ENCODE measurements at places on chromosomes 2 and 18.

- no peaks in the 10 kb centered on the region for H3K27me3 ChIP-seq
- no peaks in the 10 kb centered on the region for H3K36me3 ChIP-seq
- no peak for DNase-seq
- no peak overlapping the region for H3K4me3 ChIP-seq
- H3K27ac ChIP-seq: no peak overlapping the region
- no peaks in the 10 kb centered on the region for H3K4me1 ChIP-seq
These were observed 15.6 kb upstream of the MC2R start for GRCh38 chr18:13930964-13931363.

DNA sequence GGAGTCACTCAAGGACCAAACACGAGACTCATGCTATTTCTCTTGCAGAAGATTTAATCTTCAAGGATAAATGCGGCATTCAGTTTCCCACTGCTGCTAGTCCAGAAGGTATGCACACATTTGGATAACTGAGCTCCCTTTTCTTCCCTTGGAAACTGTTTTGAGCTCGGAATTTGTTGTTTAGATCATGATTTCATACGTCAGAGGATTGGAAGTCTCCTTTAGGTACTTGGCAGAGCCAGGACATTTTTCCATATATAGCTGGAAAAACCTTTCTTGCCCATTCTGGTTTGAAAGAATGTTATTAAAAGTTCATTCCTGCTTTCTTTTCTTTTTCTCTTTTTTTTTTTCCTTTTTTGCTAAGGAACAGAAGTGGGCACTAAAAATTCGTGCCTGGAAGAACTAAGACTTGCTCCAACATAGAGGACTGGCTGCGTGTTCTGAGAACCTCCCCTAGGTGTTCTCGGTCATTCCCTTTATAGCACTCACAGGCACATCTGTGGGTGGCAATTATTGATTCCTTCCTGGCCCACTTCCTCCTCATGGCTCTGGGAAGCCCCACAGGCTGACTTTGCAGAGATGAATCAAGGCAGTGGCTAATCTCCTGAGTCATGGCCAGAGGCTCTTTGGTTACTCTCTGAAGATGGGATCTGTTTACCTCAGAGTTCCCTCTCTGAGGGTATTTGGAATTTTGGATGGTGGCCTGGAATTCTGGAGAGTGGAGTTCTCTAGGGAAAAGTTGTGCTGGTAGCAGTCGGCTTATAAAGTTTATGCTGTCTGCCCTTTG, 104.8 kb downstream of the PLCL1 start:
- H3K4me3 ChIP-seq: no peak overlapping the region
- no peak for DNase-seq
- peaks cover 2% of the 10 kb centered on the region for H3K27me3 ChIP-seq

DNA sequence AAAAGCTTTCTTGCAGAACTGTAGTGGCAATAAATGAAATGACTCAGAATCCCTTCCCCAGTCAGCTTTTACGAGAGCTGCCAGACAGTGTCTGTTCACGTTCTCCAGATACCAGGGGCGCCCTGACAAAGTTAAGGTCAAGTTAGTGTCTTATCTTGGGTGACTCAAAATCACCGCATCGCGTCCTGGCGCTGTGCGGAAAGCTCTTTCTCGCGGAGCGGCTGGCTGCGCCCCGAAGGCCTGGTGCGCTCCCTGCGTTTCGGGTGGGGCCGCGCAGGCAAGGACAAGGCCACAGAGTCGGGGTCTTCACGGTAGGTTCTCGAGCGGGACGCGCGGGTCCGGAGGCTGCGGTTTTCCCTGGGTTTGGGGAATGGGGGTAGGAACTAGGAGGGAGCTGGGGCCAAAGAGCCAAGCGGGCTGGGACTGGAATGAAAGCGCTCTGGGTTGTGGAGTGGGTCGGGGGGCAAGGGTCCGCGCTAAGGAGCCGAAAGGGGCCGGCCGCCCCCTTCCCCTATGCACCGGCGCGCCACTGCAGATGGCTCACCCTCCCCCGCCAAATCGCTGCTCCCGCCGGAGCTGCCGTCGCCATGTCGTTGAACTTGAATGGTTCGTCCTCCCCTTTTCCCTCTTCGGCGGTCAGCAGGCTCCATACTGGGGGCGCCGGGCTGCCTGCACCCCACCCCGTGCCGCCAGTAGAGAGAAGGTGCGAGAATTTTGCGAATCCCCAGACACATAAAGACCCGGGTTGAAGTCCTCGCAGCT, 2.6 kb upstream of the HOXD11 start:
- peaks cover 10% of the 10 kb centered on the region for H3K4me1 ChIP-seq
- DNase-seq: no peak
- H3K4me3 ChIP-seq: no peak overlapping the region
- peaks cover 62% of the 10 kb centered on the region for H3K27me3 ChIP-seq
- no peaks in the 10 kb centered on the region for H3K36me3 ChIP-seq

DNA sequence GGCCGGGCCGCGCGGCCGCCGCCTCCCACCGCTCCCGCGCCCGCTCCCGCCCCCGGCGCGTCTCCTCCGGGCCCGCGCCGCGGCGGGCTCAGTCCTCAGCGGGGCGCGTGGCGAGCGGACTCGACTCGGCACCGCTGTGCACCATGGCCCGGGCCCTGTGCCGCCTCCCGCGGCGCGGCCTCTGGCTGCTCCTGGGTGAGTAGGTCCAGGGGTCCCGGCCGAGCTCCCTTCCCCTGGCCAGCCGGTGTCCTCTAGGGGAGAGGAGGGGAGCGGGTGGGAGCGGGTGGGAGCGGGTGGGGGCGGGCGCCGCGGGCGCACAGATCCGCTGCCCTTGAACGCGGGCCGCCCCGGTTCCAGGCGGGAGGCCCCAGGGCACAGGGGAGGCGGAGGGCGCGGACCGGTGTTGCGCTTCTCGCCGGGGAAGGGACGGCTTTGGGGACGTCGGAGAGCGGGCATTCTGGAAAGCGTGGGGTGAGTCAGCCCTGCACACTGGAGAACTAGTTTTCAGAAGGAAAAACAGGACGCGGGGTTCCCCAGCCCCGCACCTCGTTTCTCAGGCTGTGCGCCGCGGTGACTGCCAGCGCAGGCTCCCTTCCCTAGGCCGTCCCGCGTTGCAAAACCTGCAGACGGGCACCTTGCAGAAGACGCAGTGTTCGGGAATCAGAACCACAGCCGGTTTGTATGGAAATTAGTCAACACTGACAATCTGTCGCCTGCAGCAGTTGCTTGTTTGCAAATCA, at the start of gene RAMP1:
TSS of gene RAMP1 (plus strand) at position 91 of the 740 bp plus-strand sequence. CDS start at position 144, 53 bp downstream.
- peak within 1 kb of the TSS; percentile 71 for H3K4me3 ChIP-seq
- peak; percentile 6 for DNase-seq
- H3K4me1 ChIP-seq: peaks cover 5% of the 10 kb centered on the region
- H3K36me3 ChIP-seq: no peaks in the 10 kb centered on the region
- peaks cover 11% of the 10 kb centered on the region for H3K27me3 ChIP-seq

DNA sequence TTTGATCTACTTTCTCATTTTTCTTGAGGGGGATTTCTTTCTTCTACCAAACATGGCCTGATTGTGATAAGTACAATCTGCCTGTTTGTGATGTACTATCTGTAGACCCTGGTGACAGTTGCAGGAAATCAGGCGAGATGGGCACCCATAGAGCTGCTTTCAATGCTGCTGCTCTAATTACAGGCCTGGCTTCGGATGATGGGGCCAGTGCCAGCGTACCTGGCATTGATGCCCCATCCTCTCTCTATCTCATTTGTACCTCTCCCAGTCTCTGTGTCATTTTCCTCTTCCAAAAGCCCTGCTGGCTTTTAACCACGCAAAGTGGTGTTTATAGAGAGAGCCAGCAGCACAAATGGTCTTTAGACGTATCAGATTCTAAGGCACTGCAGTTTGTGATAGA, 69.9 kb downstream of the KCTD18 start:
- no peaks in the 10 kb centered on the region for H3K27me3 ChIP-seq
- DNase-seq: no peak
- H3K36me3 ChIP-seq: no peaks in the 10 kb centered on the region
- H3K4me1 ChIP-seq: no peaks in the 10 kb centered on the region

DNA sequence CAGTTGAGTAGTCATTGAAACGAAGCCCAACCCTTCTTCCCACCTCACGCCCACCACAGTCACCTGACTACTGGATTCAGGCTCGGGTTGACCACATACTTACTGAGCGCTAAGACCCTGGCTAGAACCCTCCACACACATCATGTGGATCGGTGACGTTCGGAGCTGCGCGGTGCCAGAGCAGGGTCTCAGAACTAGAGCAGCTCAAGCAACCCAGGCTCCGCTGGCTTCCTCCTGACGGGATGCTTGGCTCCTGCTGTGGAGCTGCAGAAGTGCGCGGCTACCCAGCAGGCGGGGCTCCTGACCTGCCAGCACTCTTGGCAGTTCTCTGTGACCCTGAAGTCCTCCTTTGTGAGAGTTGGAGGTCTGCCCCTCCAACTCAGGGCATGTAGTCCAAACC, 90.6 kb upstream of the MBOAT2 start:
- no peaks in the 10 kb centered on the region for H3K27me3 ChIP-seq
- H3K27ac ChIP-seq: no peak overlapping the region
- H3K36me3 ChIP-seq: no peaks in the 10 kb centered on the region
- H3K4me1 ChIP-seq: peaks cover 2% of the 10 kb centered on the region
- H3K4me3 ChIP-seq: no peak overlapping the region

DNA sequence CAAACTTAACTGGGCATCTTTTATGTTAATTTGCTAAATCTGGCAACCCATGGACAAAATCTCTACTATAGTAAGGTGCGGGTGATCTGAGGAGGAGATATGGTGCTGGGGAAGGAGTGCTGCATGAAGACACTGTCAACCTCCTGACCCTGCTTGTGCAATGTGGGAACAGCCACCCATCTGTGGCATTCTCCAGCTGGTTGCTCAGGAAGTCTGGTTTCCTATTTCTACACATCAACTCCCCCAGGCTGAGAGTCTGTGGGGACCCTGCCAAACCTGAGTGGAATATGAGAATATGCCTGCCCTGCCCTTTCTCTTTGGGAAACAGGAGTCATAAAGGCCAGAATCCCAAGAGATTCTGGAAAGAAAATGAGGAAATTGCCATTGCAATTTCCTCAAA, 60.1 kb upstream of the PAX3 start:
- H3K27ac ChIP-seq: no peak overlapping the region
- H3K27me3 ChIP-seq: no peaks in the 10 kb centered on the region

DNA sequence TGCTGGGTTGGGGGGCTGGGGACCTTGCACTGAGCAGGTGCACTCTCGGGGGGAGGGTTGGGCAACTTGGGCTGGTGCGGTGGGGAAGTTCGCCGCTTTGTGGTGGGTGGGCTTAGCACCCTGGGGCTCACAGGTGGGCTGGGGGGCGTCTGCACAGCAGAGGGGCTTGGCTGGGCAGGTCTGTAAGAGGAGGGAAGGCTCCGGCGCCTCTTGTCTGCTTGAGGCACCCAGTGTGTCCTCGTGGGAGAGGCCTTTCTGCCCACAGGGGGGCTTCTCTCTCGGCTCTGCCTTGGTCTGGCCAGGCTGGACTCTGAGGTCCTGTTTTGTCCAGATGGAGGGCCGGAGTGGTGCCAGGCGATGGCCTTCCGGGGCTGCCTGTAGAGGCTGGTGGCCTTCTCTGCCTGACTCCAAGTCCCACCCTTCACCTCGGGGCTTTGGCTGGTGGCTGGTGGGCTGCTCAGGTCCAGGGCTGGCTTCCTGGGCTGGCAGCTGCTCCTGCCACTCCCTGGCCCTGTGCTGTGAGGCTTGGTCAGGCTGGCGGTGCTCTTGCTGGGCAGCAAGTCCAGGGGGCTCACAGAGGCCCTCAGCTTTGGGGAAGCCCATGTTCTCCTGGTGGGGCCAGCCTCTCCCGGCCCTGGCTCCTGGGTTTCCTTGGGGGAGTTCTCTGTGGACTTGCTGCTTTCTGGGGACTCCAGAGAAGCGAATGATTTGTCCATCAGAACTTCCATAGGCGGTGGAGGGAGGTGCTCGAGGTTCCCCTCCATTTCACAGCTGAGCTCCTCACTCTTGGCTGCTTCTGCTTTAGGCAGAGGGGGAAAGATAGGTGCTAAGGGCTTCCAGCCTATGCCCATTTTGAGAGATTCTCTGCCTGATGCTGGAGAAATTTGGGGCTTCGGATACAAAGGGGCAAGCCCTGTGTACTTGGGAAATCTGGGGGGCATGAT, 3.0 kb downstream of the PCARE start:
- no peaks in the 10 kb centered on the region for H3K36me3 ChIP-seq
- H3K4me1 ChIP-seq: no peaks in the 10 kb centered on the region
- no peaks in the 10 kb centered on the region for H3K27me3 ChIP-seq

- H3K36me3 ChIP-seq: no peaks in the 10 kb centered on the region
- DNase-seq: peak; percentile 97
- H3K4me3 ChIP-seq: peak overlapping the region; percentile 27
- no peaks in the 10 kb centered on the region for H3K27me3 ChIP-seq
- H3K4me1 ChIP-seq: peaks cover 36% of the 10 kb centered on the region
These were observed 114.7 kb upstream of the STON1 start for GRCh38 chr2:48414980-48415835.

- no peak overlapping the region for H3K27ac ChIP-seq
- no peaks in the 10 kb centered on the region for H3K36me3 ChIP-seq
- no peak overlapping the region for H3K4me3 ChIP-seq
- H3K4me1 ChIP-seq: no peaks in the 10 kb centered on the region
These were observed 63.3 kb downstream of the EDAR start for GRCh38 chr2:108925735-108926134.

GRCh38 chr2:201383136-201383535, 26.0 kb upstream of the FLACC1 start:
- peaks cover 41% of the 10 kb centered on the region for H3K36me3 ChIP-seq
- DNase-seq: no peak
- H3K27me3 ChIP-seq: no peaks in the 10 kb centered on the region
- no peak overlapping the region for H3K27ac ChIP-seq
- no peaks in the 10 kb centered on the region for H3K4me1 ChIP-seq

GRCh38 chr2:69955029-69955428, 6.4 kb downstream of the ASPRV1 start:
- H3K27me3 ChIP-seq: no peaks in the 10 kb centered on the region
- no peak for DNase-seq
- H3K36me3 ChIP-seq: no peaks in the 10 kb centered on the region
- H3K27ac ChIP-seq: no peak overlapping the region

DNA sequence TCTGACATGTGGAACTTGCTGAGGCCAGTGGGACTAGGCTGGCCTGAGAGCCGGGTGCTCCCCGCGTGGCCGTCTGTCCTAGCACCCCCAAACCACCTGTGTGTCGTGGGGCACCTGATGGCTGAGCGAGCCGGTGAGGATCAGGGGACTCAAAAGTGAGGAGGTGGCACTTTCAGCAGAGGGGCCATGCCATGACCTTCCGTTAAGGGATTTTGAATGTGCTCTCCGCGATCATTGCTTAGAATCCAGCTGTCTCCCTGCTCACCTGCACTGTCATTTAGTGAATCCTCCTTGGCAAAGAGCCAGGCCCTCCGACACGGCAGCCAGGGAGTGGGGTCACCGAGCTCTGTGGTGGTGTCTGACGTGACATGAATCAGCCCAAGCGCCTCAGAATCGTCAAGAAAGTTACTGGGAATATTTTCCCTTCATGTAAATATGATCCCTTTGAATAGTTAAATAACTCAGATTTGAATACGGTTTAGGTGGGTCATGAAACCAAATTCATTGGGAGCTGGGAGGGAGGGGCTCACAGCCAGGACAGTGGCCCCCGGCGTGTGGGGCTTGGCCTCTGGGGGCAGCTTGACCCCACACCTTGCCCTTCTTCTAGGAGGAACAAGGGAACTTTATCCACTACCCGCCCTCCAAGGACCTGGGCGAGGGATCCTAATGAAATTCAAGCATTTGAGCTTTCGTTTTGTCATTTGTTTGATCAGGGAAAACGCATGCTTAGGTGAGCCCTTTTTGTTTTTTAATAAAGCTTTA, 9.5 kb downstream of the NFATC1 start:
- no peak for DNase-seq
- peak overlapping the region; percentile 56 for H3K4me3 ChIP-seq
- H3K27ac ChIP-seq: peak overlapping the region; percentile 79
- no peaks in the 10 kb centered on the region for H3K27me3 ChIP-seq
- peaks cover 2% of the 10 kb centered on the region for H3K36me3 ChIP-seq
- H3K4me1 ChIP-seq: peaks cover 58% of the 10 kb centered on the region

GRCh38 chr2:84886791-84887190, 5.9 kb upstream of the TRABD2A start:
- no peaks in the 10 kb centered on the region for H3K36me3 ChIP-seq
- no peak overlapping the region for H3K4me3 ChIP-seq
- H3K27me3 ChIP-seq: peaks cover 9% of the 10 kb centered on the region

All from common myeloid progenitor, CD34-positive (primary cell).